ENCODE measurements at places on chromosomes 13 and 19.

DNA sequence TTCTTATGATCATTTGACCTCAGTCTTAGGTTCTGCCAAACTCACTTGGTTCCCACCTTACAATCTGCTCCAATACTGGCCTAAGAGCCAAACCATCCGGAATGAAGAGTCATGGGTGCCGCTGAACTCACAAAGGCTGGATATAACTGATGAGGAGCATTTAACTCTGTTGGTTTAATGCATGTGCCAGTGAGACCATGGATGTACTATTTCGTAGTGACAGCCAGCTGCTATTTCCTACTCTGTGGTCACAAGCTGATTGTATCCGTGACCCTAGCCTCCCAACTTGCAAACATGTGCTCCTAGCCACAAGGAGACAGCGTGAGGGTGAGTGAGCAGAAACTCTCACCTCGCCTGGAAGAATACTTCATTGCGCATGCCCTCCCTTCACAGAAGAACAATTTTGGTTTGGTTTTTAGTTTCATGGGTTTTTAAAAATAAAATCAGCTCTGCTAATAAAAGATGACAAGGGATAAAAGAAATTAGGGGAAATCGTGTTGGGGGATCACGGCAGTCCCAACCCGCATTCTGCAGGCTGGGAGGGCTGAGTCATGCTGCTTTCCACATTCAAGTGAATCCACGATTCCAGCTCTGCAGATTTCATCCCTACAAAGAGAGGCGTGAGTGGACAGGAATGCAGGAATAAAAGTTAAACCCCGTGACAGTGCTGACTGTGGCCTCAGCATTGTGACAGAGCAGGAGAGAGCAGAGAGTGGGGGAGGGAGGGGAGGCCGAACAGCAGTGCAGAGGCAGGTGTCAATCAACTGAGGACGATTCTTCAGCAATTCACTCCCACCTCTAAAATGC is 66.8 kb upstream of the RAP2A start:
- no peak for DNase-seq

- DNase-seq = no peak
Observed at GRCh38 chr19:6033744-6034264, 55.9 kb upstream of the RANBP3 start.

DNA sequence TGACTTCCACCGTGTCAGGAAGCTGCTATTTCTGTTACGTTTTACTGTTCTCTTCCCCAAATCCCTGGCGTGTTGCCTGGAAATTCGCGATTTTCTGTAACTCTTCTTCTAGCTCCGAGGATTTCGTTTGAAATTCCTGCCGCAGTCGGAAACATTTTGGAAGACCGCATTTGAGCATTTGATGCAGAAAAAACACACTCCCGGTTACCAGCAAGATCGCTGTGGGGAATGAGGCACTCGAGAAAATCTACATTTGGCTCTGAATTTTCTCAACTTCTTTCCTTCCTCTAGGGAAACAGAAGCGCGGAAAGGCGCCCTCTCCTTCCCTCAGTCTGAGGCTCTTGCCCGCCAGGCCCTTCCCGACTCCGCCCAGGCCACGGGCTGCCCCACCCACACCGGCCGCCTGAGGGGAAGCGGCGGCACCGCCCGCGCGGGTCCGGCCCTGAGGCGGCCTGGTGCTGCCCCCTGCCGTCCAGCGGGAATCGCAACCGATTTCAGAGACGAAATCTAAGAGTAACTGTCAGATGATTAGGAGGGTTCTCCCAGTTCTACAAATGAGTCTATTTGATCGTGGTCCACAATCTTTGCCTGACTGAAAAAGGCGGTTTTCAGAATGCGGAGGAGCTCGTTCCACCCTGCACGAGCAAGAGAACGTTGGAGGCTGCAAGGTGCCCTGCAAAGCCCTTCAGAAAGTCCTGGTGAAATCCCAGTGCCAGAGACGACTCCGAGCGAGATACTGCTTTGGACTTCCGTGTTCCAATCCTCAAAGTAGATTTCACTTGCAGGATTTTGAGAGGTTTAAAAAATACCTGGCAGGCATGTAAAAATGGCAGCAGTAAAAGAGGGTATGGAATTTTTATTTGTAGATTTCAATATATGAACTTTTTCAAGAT is 18.4 kb upstream of the TUBGCP3 start:
- peak; percentile 94 for DNase-seq

DNA sequence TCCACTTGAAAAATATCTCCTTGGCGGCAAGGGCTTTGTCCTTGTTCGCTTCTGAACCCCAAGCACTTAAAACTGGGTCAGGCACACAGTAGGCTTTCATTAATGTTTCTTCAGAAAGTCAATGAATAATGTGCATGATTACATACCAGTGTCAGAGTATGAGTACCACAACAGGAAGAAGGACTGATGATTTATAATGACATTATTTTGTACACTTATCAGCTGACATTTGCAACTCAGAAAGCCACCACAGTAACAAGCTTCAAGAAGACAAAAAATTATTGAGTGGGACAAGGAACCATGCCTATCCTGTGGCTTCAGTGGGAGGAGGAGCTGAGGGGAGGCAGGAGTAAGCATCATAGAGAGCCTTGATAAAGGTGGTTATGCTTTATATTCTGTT is 10.0 kb downstream of the POLR1D start:
- DNase-seq = no peak

DNA sequence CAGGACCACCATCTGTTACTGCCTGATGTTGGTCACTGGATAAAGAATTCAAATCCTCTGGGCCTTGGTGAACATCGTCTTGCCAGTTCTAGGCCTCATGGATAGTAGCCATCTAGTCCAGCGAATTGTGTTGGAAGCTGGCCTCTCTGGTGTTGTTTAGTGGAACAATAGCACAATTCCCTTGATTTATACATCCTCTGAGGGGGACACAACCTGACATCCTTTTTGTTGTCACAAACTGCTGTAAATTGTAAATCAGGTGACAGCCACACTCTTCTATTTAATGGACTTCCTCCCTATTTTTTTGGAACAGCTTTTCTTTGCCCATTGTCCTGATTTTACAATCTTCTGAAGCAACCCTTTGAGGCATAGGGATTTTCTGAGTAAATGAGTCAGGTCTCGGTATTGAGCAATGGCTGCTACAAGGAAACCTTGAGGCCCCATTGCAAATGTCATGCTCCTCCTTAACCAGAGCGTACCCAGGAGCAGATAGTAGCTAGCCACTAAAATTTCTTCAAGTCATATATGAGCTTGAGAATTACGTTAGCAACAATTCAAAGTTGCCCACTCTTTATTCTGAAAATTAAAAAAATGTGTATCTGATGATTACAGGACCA is 263.3 kb downstream of the COG6 start:
- no peak for DNase-seq

- DNase-seq = no peak
Observed at GRCh38 chr13:45915686-45916439, 64.3 kb upstream of the SIAH3 start.

- DNase-seq = peak; percentile 73
Observed at GRCh38 chr19:1470305-1471009, 8.6 kb downstream of the C19orf25 start.

DNA sequence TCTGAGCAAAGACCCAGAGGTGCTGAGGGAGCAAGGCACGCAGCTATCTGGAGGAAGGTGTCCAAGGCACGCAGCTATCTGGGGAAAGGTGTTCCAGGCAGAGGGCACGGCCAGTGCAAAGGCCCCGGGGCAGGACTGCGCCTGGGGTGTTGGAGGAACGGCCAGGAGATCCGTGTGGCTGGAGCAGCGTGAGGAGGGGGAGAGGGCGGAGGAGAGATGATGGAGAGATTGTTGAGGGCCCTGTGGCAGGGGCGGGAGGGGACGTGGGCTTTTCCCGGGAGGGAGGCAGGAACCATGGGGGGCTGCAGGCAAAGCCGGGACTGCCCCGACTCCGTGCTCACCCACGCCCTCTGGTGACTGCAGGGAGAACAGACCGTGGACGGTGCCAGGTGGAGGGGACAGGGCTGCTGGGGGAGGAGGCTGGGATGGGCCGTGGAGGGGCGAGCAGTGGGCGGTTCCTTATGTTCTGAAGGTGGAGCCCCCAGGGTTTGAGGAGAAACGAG is 13.3 kb upstream of the MISP start:
- no peak for DNase-seq

DNA sequence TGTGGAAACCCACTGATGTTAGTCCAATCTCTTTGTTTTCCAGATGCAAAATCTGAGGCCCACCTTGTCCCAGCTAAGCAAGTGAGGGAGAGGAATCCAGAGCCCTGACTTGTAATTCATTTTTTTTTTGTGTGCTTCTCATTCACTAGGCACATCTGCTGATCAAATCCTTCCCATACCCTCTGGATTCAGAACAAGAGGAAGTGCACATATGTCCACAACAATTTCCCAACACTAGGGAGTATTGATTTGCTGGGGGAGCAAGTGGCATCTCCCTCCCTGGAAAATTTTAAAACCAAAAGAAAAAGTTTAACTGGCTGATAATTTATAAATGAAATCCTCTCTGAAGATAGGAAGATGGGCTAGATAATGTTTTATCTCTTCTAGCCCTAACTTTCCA is 94.6 kb upstream of the RFC3 start:
- no peak for DNase-seq

DNA sequence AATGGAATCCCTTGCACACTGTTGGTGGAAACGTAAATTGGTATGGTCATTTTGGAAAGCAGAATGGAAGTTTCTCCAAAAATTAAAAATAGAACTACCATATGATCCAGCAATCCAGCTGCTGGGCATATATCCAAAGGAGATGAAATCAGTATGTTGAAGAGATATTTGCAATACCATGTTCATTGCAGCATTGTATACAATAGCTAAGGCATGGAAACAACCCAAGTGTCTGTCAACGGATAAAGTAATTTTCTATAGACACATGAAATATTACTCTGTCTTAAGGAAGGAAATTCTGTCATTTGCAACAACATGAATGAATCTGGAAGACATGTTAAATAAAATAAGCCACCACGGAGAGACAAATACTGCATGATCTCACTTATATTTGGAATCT is 124.7 kb downstream of the GPC5 start:
- DNase-seq = no peak

DNA sequence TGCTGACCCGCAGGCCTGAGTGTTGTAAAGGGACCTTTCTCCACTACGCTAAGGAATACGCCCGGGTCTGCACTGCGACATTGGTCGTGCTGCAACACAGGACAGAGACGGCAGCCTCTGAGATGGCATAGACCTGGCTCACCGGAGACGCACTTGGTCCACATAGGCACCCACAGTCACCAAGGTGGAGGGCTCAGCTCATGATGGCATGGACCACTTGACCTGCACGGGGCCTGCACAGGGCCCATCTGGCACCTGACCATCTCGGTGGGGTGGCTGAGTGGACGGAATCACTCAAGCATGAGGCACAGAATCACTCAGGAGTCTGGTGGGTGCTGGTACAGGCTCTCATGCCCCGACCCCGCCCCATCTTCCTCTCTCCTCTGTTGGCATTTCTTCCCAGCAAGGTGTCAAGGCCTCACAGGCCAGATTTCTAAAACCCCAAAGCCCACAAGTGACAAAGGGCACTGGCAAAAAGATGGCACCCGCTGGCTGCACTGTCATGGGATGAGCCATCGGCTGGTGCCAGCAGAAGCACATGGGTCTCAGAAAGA is 45.9 kb downstream of the TSHZ3 start:
- DNase-seq = no peak

GRCh38 chr13:41678249-41678648 is 220.9 kb downstream of the RGCC start:
- DNase-seq = no peak

- peak; percentile 41 for DNase-seq
Observed at GRCh38 chr19:591099-591958, 1.6 kb downstream of the HCN2 start.

DNA sequence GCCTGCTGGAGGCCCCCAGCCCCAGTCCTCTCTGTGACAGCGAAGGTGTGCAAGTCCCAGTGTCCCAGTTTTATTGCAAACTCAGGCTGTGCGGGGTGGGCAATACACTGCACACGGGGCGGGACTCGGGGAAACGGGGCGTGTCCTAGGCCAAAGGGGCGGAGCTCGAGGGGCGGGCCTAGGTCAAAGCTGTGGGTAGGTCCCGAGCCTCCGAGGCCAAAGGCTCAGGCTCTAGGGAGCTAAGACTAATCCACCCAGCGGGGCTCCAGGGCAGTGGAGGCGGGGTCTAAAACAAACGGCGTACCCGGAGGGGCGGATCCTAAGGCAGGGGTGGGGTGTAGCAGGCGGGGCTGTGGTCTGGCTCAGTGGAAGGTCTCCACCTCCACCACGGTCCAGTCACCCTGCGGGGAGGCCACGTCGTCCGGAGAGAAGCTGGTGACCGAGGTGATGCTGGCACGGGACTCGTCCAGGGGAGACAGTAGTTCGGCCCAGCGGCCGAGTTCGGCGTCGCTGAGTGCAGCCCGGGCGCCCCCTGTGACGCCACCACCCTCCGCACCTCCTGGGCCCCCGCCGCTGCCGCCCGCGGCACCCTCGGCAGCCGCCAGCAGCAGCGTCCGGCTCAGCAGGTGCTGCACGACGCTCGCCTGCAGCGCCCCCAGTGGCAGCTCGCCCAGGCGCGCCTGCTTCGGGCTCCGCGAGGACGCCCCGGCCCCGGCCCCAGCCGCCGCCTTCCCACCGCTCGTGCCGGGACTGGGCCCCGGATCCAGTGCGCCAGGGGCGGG is 5.3 kb downstream of the PRR36 start:
- DNase-seq = peak; percentile 87

GRCh38 chr13:24134231-24134630 is 26.3 kb upstream of the SPATA13 start:
- DNase-seq = no peak

DNA sequence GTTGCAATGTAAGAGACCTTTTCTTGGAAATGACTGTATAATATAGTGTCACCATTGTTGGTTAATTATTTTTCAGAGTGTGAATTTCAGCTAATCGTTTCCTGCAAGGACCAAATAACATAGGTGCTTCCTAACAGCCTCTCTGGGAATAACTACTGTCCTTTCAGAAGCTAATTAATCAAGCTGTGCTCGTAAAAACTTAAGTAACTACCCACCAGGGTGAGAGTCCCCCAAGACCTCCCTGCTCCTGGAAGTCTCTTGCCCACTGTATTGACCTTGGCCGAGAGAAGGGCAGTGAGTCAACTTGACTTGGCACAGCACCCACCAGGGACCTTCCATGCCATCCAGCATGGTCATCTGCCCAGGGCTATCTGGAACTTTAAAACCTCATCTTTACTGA is 50.3 kb downstream of the UQCRFS1 start:
- no peak for DNase-seq

GRCh38 chr13:59671881-59672280 is 491.8 kb downstream of the DIAPH3 start:
- no peak for DNase-seq

GRCh38 chr13:51524829-51525566 is 59.3 kb upstream of the WDFY2 start:
- DNase-seq = no peak

- DNase-seq = peak; percentile 45
Observed at GRCh38 chr13:72536714-72537394, 190.6 kb downstream of the MZT1 start.

DNA sequence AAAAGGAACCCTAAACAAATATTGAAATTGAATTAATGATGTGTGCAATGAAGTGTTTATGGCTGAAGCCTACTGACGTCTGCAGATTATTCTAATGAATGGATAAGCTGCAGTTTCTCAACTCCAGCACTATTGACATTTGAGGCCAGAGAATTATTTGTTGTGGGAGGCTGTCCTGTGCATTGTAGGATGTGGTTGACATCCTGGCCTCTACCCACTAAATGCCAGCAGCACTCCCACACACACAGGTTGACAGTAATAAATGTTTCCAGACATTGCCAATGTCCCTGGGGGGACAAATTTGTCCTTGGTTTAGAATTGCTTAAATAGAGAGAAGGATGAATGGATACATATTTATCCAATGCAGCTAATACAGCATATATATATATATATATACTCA is 19.2 kb upstream of the MYH14 start:
- DNase-seq = no peak

Measured in mucosa of descending colon (tissue), 3 donors.